Stimulated activated CD4-positive, alpha-beta T cell treated with anti-CD3 and anti-CD28 coated beads, Interleukin-1b, Interleukin-23, amount 100 ng/mL, for 48 hours (primary cell): ENCODE measurements at places on chromosomes 1 and 21.

- no peak for DNase-seq
These were observed 98.8 kb upstream of the DPH5 start for GRCh38 chr1:101124405-101124804.

- DNase-seq: no peak
These were observed 117.5 kb downstream of the PRDM16 start for GRCh38 chr1:3186526-3186921.

DNA sequence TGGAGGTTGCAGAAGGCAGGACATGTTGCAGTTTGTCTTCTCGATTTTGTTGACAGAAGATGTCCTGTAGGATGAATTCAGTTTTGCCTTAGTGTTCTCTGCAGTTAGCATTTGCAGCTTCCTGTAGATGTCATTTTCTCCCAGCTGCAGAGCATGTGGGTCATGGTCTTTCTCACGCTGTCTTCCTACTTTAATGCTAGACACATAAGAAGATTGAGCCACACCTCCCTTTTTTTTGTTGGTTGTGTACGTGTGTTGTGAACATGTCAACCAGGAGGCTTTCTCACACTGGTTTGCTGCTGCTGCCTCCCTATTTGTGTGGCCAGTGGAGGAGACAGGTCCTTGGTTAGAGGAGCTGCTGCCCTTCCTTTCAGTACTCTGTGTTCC lies 110.7 kb downstream of the VPS13D start:
- no peak for DNase-seq

- no peak for DNase-seq
These were observed 39.5 kb upstream of the RD3 start for GRCh38 chr1:211531194-211532087.

- no peak for DNase-seq
These were observed 66.5 kb downstream of the TSEN15 start for GRCh38 chr1:184118046-184118445.

DNA sequence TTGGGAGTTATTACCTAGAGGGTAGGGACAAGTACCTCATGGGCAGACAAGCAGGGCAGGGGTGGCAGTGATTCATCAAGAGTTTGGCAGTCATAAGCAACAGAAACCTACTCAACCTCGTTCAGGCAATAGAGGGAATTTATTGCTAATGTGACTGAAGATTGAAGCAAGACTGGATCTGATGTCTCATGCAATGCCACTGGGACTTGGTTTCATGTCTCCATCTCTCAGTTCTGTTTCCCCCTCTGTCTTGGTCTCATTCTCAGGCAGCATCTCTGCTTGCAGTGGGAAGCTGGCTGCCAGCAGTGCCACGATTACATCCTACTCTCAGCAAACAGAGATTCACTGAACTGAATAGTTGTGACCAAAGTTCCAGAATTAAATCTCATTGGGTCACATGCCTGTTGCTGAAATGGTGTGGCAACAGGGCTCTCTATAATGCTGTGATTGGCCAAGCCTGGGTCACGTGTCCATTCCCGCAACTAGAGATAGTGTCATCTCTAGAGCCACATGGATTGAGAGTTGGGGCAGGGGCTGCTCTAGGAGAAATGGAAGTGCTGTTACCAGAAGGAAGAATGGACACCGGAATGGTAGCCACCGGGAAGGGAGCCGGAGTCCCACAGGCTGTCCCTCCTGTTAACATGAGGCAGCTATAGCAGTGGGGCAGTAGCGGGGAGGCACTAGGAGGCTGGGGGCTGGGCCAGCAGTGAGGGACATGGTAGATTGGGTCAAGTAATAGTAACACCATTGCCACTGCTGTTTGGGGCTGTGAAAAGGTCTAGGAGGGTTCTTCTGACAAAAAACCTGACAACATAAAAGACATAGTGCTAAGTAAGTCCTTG lies 3.9 kb upstream of the CDC42 start:
- DNase-seq: peak; percentile 67

DNA sequence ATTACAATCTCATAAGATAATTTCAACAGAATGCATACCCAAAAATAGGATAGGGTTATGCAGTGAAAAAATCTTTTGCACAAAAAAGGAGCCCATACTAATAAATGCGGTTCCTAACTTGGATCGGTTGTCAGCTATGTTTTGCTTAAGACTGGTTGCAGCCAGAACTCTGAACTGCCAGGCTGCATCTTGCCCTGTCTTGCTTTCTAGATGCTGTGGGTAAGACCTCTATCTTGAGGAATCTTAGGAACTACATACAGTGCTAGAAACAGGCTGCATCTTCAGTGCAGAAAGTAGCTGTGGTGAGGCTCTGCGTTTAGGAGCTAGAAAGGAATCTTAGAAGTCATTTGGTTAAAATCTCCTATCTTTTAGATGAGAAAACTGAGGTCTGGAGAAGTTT lies 45.6 kb upstream of the PLA2G4A start:
- DNase-seq: no peak

DNA sequence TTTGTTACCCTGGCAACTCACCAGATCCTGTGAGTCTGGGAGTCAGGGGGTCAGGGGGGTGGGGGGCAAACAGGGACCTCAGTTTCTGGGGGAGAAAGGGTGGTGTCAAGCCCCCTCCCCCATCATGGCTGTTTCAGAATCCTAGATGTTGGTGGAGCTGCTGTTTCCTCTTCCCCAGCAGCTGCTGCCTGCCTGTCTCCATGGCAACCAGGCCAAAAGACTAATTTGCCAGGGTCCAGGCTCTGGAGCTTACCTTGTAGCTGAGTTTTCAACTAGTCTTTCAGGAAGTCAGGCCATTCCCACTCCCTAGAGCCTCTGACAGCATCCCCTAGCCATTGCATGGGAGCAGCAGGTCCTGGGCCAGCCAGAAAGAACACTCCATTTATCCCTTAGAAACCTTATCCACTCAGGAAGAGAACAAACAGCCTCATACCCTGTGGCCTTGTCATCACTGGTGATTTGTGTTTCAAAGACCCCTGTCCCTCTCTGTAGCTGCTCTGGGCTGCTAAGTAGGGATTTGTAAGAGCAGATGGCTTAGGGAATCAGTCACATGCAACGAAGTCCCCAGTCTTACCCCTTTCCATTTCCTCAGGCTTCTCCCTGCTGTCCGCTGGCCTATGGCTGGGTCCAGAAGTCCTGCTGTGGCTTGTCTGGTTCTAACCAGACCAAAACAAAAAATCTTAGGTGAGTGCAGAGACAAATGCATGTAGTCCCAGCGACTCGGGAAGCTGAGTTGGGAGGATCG lies 21.5 kb upstream of the STMN1 start:
- no peak for DNase-seq

- no peak for DNase-seq
These were observed 9.5 kb upstream of the ACOT11 start for GRCh38 chr1:54538538-54538937.

- DNase-seq: no peak
These were observed 54.8 kb downstream of the SAMSN1 start for GRCh38 chr21:14491269-14491681.

DNA sequence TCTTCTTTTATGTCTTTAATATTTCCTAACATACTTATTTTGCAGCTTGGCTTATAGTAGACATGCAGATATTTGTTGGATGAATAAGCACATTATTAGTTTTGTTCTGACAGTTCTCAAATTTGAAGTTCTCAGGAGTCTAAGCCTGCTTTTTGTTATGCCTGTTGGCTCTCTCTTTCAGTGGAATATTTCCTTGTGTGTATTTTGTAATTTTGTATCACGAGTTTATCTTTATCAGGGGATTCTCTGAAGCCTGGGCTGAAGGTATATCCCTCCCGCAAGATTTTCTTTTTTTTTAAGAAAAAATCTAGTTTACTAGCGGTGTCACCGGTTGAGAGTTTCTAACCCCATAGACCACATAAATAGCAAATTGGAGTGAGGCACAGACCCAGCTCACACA lies 105.9 kb downstream of the RGL1 start:
- no peak for DNase-seq

DNA sequence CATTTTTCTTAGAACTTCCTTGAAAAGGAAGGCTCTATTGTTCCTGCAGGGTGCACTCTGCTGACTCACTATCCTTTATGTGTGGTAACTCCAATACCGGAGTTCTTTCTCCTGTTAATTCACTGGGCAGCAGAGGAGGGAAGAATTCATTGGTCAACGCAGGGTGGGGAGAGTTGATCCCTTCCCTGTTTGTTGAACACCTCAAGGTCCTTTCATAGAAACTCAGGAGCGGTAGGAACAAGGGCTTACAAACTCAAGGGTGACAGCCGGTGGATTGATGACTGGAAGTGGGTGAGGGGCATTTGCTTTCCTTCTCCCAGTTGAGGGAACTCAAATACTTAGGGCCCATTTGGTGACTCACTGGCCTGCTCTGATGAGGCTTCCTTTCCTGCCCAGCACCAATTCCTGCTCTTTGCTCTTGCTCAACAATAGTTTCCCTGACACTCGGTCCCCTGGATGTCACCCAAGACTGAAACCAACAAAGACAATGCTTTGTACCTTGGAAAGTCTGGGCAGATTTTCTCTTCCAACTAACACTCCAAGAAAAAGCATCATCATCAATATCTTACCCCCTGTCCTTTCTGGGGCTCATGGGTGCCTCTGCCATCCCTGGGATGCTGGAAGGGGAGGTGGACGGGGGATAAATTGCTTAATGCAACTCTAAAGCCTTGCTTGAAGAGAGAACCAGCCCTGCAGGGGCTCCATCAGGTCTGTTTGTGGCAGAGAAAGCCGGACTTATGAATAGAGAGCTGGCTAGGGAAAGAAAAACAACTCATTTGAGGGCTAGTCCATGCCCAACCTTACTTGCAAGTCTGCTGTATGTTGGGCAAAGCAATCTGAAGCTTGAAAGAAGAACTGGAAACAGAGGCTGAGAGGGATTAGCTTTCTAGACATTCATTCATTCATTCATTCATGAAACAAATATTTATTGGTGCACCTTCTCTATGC lies 9.3 kb downstream of the SLC26A9 start:
- no peak for DNase-seq

DNA sequence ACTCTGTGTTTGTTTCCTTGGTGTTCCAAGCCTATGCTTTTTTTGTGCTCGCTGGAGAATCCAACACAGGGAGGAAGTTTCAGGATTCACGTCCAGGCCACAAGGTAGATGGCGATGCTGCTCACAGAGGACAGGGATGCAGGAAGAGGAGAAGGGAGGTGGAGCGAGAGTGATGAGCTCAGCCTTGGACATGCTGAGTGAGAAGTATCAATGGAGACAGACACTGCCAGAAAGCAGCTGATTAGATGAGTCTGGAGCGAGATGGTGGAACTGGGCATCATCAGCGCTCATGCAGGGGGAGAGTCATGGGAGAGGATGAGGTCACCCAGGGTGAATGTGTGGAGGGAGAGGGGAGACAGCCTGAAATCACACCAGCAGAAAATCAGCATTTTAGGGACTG lies 110.0 kb downstream of the GLUL start:
- DNase-seq: no peak

DNA sequence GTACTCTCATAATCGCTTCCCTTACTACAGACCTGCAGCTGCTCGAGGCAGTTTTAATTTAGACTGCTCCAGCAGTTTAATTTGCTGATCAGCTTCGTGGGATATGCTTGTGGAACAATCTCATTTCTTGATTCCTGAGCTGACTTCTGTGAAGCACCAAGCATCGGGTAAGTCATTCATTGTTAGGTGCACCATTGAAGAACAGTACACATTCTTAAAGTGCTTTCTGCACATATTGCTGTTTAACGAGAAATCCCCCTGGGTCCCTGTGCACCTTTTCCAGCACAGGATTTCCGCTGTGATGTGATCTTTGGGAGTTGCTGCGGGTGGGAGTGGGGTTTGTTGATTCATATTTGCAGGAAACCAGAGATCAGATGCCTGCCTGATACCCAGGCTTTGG lies 9.1 kb downstream of the GALNT2 start:
- no peak for DNase-seq

DNA sequence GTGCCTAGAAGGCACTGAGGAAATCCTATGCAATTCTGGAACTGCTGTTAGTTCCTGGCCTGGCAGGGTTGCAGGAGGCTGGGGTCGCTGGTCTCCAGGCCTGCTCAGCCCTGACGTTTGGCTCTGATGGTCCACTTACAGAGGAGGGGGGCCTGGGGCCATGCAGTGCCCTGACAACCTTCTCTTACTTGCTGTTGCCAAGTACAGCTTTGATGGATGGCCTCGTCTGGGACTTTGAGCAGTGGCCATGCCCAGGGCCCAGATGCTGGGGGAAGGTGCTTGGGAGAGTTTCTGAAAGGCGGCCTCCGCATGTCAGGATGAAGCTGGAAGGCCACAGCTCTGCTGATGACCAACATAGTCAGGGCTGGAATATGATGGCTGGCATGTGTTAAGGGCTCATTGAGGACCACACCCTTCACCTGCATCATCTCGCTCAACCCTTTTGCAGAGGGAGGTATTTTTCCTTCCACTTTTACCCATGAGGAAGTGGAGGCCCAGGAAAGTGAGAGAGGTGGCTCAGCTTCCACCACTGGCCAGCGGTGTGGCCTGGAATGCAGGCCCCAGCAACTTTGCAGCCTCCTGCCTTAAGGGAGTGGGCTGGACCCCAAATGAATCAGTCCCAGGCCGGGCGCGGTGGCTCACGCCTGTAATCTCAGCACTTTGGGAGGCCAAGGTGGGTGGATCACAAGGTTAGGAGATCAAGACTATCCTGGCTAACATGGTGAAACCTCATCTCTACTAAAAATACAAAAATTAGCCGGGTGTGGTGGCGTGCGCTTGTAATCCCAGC lies 34.7 kb upstream of the LRRC3 start:
- DNase-seq: no peak

DNA sequence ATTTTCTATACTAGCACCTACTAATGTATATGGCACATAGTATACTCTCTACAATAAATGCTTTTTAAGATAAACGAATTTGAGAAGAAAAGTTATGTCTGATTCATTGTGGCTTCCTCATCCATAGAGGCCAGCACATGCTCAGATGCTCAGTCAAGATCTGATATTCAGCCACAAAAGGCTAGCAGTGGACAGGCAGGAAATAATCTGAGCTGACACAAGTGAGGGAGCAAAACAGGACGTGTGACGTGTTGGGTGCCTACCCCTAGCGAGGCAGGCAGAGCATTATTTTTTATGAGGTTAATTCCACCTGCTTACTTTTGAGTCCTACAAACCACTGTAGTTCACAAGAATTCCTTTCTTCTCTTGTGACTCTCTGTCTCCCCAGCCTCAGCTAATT lies 550.9 kb downstream of the SMYD3 start:
- peak; percentile 22 for DNase-seq

- no peak for DNase-seq
These were observed 37.1 kb downstream of the EIF2B3 start for GRCh38 chr1:44949286-44949685.

GRCh38 chr1:45623972-45624371 lies at the start of gene CCDC17:
Gene CCDC17 (minus strand): TSS chr1:45624054. CDS start chr1:45623909, 145 bp downstream.
- DNase-seq: no peak

DNA sequence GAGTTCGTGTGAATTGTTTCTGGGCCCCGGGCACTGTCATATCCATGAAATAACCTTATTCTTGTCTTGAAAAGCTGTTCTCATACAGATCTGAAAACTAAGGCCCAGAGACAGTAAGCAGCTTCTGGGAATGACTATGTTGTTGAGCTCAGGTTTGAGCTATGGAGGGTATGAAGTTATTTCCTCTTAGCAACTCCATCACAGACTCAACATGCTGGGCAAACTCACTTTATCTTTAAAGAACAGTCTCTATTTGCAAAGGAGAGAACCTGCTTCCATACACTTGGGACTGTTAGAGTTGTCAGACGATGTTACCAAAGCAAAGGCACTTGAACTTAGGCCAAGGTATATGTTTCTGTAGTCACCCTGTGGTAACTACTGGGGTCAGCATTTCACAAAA lies 90.0 kb downstream of the GPR88 start:
- no peak for DNase-seq

GRCh38 chr1:40625476-40626382 lies 39.8 kb downstream of the RIMS3 start:
- DNase-seq: no peak

- no peak for DNase-seq
These were observed 3.6 kb downstream of the KCNJ6 start for GRCh38 chr21:37912616-37913015.

- no peak for DNase-seq
These were observed 7.6 kb downstream of the HMGCL start for GRCh38 chr1:23817633-23818032.
